ENCODE measurements at places on chromosomes 4 and X. TPM values are rescaled to one million over a fixed set of nuclear protein-coding genes. Genes with fewer than 3 reads are reported as not detected.

- DNase-seq = no peak
These were observed 99.5 kb downstream of the FRMPD4 start for GRCh38 chrX:12237771-12238170.

DNA sequence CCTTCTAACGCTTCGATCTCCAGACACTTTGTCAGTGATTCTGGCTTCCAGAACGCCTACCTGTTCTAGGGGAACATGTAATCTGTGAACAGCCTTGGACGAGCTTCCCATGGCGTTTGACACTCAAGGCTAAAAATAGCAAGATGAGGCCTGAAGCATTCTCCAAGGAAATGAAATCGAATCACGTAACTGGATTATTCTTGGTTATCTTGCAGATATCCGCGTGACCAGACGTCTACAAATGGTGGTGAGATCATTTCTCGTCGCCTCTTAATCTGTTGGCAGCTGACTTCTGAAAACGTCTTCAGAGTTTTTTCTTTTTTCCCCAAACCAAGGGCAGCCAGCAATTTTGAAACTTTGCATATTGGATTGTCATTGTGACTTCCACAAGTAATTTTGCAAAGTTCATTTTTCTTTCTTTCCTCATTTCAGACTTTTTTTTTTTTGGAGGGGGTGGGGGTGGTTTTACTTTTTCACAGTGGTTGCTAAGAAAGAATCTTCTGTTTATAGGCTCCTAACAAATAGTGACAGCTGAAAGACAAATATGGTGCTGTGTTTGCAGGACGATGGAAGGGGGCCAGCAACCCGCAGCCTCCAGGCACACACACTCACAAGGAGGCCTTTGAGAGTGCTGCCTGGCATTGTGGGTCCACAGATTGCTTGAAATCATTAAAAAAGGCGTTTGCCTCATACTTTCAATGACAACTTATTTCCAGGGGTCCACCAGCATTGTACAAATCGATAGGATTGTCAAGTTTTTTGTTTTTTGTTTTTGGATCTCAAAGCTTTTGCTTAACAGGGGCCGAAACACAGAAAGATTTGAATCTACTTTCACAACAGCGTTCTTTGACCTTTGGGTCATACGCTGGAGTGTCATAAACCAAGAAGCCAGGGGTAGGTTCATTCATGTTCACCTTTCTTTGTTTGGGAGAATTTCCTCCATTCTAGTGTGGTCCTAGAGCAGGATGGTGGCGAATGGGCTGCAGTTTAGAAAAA is 32.4 kb upstream of the PDLIM3 start:
- DNase-seq = peak; percentile 85

DNA sequence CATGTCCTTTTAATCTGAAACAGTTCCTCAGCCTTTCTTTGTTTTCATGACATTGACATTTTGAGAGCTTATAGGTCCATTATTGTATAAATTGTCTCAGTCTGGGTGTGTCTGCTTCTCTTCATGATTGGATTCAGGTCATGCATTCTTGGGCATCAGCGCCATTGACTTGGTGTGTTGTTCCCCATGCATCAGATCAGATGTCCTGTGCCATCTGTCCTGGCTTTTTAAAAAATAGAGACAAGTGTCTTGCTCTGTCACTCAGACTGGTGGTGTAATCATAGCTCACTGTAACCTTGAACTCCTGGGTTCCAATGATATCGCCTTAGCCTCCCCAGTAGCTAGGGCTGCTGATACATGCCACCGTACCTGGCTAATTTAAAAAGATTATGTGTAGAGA is 55.7 kb downstream of the TBC1D14 start:
- DNase-seq = no peak

DNA sequence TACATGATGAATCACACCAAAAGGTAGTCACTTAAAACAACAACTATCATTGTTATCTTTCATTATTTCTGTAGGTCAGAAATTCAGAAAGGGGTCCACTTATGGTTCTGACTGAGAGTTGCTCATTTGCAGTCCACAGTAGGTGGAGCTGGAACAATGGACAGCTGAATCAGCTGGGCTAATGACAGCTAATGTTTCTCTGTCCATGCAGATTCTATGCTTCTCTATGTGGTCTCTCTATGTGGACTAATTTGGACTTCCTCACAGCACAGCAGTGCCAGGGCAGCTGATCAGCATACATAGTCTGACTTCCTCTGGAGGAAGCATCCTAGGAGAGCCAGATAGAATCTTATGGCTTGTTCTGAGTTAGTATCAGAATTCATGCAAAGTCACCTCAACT is 131.7 kb upstream of the INTU start:
- DNase-seq = peak; percentile 40

The FGA gene
- not detected for total RNA-seq

GRCh38 chr4:44638091-44638490 is 13.3 kb downstream of the YIPF7 start:
- no peak for DNase-seq

DNA sequence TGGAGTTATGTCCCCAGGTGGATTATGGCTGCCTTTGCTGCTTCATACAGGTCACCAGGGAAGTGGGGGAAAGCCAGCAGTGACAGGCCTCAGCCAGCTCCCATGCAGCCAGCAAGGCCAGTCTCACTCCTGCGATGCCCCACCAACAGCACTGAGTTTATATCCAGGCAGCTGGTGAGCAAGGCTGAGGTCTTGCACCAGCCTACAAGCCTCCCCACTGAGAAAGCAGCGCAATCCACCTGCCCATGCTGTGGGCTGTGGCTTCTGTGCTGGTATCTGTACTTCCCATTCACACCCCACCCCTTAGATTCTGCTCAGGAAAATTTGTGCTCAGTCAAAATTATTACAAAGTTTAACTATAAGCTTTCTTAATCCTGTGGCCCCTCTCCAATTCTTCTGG is 153.5 kb downstream of the HHIP start:
- DNase-seq = no peak

DNA sequence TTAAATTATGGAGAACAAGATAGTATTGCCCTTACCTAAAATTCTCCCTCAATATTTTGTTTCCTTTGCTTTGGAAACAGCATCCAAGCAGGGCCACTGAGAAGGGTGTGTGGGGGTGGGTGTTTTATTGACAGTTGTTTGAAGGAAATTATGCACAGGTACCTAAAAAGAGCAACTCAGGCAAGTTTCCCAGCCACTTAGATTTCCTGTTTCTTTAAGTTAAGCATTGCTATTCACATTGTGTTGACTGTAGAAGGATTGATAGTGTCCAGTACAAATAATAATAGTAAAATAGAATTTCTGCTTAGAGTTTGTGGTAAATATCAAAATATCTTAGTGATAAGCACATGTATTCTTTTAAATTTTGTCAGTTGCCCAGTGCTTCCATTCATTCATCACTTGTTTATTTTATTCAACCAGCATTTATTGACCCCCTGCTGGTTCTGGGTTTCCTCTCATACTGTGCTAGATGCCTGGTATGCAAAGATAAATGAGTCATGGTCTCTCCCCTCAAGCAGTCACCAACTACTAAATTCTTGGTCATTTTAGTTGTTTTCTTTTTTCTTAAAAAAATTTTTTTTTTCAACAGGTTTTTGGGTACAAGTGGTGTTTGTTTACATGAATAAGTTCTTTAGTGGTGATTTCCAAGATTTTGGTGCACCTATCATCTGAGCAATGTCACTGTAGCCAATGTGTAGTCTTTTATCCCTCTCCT is 50.0 kb downstream of the GALNT7 start:
- peak; percentile 34 for DNase-seq

DNA sequence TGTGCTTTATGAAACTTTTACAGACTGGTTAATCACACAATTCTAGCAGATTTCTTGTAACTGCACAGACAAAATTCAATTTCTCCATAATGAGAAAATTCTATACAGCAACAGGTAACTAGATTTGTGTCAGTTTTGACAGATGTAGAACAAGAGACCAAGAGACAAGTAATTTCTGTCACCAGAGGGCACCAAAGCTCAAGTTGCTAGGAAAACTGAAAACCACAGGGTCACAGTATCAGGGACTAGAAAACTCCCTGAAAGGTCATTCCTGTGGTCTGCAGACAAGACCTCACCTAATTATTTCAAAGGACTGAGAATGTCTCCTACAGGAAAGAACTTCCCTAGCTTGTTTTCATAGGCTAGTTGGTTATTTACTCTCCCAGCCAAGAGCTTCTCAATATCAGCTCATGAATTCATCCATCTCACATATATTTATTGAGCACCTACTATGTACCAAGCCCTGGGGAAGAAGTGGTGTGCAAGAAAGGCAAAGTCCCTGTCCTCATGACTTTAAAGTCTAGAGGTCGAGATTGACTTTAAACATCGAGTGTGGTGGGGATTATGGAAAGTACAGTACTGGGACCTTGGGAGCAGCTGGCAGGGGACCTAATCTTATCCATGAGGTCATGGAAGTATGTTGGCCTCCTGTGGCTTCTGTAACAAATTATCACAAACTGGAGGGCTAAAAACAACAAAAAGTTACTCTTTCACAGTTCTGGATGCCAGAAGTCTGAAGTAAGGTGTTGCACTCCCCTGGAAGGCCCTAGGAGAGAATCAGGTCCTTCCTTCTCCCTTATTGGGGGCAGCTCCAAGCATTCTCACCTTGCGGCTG is 47.8 kb upstream of the SETD7 start:
- peak; percentile 73 for DNase-seq

- no peak for DNase-seq
These were observed 502.6 kb downstream of the C4orf33 start for GRCh38 chr4:129598582-129598981.

GRCh38 chr4:105895583-105896460 is 551 bp downstream of the NPNT start:
- no peak for DNase-seq

The ANXA3 gene
- 7.2 TPM for total RNA-seq

The KLB gene
- not detected for total RNA-seq

DNA sequence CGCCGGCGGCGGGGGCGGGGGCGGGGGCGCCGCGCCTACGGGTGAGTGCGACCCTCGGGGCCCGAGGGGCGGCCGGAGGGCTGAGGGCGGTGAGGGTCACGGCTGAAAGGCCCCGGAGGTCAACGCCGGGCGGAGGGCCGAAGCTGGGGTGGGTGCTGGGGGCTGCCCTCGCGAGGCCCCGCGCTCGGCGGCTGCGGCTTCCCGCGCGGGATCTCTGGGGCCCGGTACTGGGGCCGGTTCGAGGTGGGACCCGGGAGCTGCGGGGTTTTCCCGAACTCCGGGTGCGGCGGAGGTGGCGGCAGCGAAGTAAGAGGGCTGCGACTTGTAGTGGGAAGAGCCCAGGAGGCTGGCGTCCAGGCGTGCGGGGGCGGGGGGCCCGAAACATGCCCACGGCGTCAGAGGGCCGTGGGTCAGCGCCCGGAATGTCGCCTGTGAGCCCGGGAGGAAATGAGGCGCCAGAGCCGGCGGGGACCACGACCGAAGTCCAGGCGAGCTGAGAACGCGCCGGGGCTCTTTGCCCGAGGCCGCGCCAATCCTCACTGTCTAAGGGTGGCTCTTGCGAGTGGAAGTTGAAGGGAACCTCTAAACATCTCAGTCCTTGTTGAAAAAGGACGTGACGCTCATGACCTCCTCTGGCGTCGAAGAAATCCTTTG is 407 bp downstream of the IL13RA1 start:
- DNase-seq = peak; percentile 36

The FSTL5 gene
- total RNA-seq = not detected

DNA sequence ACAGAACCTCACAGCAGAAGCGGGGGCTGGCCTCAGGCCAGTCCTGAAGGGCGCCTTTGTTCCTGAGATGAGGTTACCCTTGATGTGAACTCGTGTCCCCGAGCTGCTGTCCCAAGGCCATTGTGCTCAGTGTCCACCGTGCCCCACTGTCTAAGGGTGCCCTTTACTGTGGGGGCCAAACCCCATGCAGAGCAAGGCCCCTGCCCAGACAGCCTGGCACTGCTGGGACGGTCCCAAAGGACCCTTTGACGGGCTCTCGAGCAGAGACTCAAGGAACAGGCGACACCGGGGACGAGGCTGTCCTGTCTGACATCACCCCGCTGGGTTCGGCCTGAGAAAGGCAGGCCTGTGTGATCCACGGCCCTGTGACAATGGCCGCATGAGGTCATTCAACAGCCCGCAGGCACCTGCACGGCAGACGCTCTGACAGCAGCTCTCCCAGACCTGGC is 100.6 kb downstream of the ABLIM2 start:
- DNase-seq = no peak

The TMEM164 gene
- total RNA-seq = 7.4 TPM

The PCDH18 gene
- 542 TPM for total RNA-seq

The SUPT20HL2 gene
- total RNA-seq = not detected

GRCh38 chrX:128781506-128781905 is 729.3 kb upstream of the ACTRT1 start:
- no peak for DNase-seq

The VSIG4 gene
- not detected for total RNA-seq

DNA sequence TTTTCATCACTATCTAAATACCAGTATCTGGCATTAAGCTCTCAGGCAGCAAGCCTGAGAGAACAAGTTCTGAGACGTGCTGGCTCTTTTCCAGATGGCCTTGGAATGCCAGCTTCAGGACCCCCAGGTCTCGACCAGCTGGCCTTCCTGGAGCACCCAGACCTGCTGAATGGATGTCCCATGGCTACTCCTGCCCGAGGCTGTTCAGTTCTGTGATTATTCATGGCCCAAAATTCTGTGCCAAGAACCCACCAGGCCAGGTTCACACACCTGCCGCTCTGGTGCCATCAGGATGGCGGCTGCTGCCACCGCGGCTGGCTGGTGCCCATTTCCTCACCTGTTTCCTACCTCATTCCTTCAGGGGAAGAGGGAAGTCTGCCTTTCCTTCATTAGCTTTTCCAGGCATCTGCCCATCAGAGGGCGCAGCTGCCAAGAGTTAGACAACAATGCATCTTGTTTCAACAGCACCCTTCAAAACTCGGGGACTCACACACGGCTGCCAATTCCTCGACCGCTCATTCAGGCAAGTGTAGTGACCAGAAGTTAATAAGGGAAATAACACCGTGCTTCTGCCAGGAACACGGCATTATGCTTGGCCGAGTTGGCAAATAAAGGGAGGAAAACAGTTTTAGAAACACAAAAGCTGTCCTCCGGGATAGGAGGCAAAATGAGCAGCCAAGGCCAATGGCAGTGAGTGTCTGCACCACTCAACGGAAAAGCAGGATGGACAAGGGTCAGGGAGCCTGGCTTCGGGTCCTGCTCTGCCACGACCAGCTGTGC is 173.8 kb downstream of the NSUN7 start:
- DNase-seq = no peak

The FGF2 gene
- total RNA-seq = 57.8 TPM

The HAUS7 gene
- 10.5 TPM for total RNA-seq

The CD38 gene
- under 0.01 TPM for total RNA-seq

DNA sequence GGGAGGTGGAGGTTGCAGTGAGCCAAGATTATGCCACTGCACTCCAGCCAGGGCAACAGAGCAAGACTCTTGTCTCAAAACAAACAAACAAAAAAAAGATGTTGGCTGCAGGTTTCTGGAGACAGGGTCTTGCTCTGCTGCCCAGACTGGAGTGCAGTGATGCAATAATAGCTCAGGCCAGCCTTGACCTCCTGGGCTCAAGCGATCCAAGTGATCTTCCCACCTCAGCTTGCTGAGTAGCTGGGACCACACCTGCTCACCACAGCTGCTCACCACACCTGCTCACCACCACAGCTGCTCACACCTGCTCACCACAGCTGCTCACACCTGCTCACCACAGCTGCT is 29.9 kb upstream of the CPLX1 start:
- no peak for DNase-seq

GRCh38 chr4:4549534-4549933 is 7.7 kb upstream of the STX18 start:
- DNase-seq = no peak
